Ovary (tissue), 10 donors: ENCODE measurements at places on chromosomes 5 and 9.

- DNase-seq: no peak
These were observed 28.8 kb upstream of the MELK start for GRCh38 chr9:36543916-36544315.

GRCh38 chr5:53023969-53024368 lies 34.8 kb downstream of the ITGA2 start:
- DNase-seq: no peak

GRCh38 chr9:109086221-109086620 lies 33.5 kb downstream of the TMEM245 start:
- no peak for DNase-seq

GRCh38 chr5:20605732-20606525 lies 617.9 kb upstream of the CDH18 start:
- no peak for DNase-seq

GRCh38 chr9:92196909-92197308 lies 81.7 kb upstream of the SPTLC1 start:
- DNase-seq: no peak

DNA sequence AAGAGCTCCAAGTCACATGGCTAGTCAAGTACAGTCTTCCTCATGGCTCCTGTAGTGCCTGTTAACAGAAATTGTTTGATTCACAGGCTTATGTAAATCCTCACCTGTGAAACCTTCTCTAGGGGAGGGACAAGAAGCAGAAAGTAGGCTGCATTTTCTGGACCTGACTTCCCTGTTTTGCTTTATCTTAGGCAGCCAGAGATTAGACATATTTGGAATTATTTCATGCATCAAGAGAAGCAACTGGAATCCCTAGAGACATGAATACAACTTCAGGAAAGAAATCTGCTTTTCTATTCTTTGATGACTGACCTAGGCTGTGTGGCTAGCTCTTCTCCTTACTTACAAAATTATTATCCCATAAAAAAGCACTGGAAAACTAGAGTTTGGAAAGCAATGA lies 52.3 kb downstream of the CAST start:
- no peak for DNase-seq
